ENCODE measurements at places on chromosomes 3 and 15.

DNA sequence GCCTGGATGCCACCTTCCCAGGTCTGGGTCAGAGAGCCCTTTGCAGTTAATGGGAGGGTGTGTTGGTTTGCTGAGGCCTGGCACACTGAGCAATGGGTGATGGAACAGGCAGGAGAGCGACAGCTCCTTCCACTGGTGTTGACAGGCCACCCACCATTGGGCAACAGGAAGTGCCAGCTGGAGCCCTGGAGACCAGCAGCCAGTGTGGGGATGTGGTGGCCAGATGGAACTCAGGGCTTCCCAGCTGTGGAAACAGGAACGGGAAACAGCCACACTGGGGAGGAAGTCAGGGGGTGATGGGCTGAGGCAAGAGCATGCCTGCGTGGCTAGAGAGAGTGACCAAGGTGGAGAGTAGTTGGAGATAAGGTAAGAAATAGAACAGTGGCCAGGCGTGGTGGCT, 9.3 kb downstream of the PSTPIP1 start:
- DNase-seq, result peak; percentile 79

DNA sequence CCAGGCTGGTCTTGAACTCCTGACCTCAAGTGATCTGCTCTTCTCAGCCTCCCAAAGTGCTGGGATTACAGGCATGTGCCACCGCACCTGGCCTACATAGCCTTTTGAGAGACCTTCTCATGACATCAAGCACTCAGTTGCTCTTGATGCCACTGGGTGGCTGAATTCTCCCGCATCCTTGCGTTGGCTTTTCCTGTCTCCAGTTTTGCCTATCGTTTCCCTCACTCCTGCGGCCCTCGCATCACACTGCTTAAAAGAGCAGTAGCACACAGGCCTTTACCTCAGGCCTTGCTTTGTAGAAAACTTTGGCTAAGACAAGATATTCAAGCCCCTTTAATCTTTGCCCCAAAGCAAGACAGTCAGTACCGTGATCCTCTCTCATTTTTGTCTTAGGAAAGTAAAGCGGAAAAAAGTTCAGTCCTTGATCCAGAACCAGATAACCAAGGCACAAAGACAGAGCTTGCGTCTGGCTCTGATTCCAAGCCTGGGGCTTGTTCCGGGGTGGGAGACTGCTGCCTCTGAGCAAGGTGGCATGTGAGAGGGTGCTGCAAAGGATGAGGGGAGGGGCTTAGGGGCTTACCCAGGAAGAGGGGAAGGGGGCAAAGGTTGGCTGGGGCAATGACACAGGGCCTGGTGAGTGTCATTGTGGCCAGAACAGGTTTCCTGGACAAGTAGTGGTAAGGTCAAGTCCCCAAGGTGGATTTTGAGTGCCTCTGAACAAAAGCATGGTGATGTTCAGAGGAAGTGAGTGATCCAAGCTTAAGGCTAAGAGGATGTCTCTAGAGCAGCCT, 175.0 kb upstream of the TLE3 start:
- no peak for DNase-seq

GRCh38 chr3:42476225-42477125, 26.0 kb upstream of the VIPR1 start:
- peak; percentile 27 for DNase-seq

DNA sequence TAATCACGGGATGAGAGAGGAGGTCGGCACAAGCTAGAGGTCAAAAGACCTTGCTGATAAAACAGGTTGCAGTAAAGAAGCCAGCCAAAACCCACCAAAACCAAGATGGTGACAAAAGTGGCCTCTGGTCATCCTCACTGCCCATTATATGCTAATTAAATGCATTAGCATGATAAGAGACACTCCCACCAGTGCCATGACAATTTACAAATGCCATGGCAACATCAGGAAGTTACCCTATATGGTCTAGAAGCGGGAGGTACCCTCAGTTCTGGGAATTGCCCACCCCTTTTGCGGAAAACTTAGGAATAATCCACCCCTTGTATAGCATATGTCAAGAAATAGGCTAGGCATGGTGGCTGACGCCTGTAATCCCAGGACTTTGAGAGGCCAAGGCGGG, 4.3 kb upstream of the ULK4 start:
- DNase-seq, result no peak

GRCh38 chr15:91867581-91868026, 14.1 kb downstream of the SLCO3A1 start:
- peak; percentile 37 for DNase-seq

DNA sequence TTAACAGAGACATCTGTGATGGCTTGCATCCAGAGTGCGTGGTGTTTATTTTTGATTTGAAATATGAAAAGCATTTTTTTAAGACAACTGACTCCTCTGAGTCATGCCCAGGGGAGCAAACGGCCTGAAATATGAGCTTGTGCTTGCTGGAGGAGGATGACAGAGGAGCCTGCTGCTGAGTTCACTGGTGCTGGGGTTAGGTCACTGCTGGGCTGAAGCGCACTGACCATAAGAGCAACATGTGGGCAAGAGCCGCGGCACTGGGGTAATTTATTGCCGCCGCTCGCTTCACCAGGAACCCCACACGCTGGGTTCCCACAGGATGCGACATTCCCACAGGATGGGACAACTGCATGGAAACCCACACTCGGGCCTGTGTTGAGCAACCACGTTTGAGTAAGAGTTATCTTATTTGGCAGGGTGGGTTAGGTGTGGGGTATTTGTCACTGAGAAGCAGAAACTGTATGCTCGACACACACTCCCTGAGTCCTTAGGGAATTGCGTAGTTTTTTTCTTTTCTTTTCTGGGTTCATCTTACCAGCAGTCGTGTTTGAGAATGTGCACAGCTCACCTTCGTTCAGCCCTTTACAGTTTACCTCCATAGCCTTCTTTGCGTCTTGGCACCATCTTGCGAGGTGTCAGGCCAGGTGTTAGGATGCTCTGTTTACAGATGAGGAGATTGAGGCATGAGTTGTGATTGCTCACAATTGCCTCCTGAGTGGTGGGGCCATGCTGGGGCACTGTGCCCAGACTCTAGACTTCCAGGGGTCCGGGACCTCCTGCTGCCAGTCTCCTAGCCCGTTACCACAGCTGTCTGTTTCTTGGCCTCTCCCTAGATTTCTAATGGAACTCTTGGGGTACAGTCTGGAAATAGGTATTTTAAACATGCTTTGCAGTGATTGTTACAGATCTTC, 60.4 kb downstream of the SMAD3 start:
- DNase-seq, result peak; percentile 77

DNA sequence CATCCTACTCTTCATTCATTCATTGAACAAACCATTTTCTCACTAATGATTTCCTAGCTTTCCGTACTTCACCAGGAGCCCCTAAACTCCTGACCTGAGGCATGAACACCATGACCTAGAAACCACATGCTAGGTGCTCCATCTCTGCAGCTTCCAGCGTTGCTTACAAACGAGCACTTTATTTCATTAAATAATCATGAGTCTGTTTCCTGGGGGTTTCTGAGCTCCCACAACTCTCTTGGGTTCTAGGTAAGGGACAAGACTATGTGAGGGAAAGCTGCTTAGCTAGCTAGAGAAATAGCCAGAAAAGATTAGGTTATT, 1.3 kb downstream of the MAP2K1 start:
- DNase-seq, result no peak

GRCh38 chr3:137766876-137767537, 2.9 kb downstream of the SOX14 start:
- DNase-seq, result peak; percentile 13

GRCh38 chr3:47836986-47837385, 34.0 kb downstream of the DHX30 start:
- no peak for DNase-seq

DNA sequence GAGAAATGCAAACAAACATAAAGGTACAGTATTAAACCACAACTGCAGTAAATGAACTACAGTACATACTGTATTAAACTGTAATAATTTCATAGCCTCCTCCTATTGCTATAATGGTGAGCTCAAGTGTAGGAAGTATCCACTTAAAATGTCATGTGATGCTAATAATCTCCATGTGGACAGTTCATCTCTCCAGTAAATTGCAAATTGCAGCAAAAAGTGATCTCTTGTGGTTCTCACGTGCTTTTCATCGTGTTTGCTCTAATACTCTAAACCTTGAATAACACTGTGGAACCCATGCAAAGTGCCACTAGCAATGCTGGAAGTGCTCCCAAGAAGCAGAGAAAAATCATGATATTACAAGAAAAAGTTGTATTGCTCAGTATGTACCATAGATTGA, 9.2 kb upstream of the FNDC3B start:
- DNase-seq, result no peak

GRCh38 chr3:126541628-126542339, 16.9 kb downstream of the C3orf22 start:
- no peak for DNase-seq

GRCh38 chr3:14397046-14397445, 5.4 kb upstream of the SLC6A6 start:
- no peak for DNase-seq

DNA sequence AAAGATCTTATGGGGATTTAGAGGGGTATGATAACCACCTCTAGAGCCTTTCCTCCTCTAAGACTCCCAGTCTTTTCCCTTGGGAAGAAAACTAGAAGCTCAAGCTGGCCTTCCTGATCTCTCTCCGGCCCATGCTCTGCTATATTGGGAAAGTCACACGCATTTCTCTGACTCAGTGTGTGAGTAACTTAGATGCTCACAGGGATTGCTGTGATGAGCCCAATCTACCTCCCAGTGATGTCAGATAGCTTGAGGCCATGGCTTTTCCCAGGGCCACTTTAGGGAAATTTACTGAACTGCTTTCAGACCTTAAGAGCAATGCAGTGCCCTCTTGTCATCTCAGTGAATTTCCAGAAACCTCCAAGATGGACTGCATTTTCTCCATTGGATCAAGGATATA, 8.6 kb upstream of the ST8SIA2 start:
- no peak for DNase-seq

- no peak for DNase-seq
Observed at GRCh38 chr3:120983841-120984240, 75.8 kb downstream of the STXBP5L start.

DNA sequence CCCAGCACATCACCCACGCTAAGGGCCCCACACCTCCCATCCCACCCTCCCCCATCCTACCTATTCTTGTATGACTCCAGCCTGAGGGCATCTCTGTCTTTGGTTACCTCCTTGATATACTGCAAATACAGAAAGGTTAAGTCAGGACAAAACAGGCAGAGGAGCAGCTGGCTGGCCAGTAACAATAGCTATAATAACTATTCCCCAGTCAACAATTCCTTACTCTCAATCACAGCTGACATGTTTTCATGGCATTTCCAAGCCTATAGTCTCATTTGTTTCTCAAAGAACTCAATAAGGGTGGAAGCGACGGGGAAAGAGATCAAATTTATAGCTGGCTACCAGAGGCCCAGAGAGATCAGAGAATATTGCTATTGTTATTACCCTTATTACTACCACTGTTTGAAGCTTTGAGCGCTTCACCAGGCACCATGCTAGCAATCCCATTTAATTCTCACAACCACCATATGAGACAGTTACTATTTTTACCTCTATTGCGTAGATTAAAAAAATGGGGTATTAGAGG, 93.0 kb upstream of the C2CD4B start:
- no peak for DNase-seq

DNA sequence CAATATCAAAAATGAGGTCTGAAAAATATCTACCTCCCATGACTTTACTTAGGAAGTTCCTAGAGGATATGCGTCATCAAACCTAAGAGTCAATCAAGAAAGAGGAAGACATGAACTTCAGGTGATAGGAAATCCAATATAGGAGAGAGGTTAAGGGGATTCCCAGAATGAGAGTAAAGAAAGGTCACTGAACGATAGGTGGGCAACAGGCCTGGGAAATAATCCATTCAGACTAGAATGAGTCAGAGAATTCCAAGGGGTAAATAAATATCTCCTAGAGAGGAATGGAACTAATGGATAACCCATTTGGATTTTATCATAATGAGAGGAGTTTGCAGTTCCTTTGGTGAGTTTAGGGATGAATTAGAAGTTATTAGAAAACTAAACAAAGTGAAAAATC, 131.1 kb upstream of the NUDT16 start:
- DNase-seq, result no peak

- DNase-seq, result no peak
Observed at GRCh38 chr3:129313665-129314385, 35.2 kb downstream of the HMCES start.

GRCh38 chr3:44076221-44076829, 165.4 kb upstream of the TOPAZ1 start:
- no peak for DNase-seq

- DNase-seq, result no peak
Observed at GRCh38 chr3:177378168-177378567, 180.9 kb upstream of the TBL1XR1 start.

DNA sequence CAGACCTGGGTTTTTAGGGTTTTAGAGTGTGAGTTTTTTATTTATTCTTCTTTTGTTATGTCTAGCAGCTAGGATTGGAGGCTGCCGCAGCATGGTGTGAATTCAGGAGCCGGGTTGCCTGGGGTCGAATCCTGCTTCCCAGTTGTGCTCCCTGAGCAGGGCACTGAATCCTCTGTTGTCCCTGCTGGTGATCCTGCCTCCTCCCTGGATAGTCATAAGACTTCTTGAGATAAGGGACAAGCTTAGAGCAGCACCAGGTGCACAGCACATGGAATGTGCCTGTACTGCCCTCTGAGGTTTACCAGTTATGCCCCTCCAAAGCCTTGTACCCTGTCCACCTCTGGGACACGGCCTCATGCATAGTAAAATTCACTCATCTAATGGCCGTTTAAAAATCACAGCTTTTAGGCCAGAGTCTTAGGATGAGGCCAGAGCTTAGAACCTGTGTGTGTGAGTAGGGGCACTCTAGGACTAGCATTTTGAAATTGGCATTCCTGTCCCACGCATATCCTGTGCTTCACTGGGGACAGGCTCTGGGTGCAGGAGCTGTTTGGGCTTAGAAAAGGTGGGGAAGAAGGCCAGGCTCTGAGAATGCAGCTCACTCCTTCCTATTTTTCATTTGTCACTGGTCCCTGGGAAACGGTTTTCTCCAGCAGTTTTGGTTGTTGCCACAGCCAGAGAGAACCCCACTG, 47.7 kb downstream of the CHCHD6 start:
- DNase-seq, result no peak

GRCh38 chr15:23384371-23384770, 29.8 kb downstream of the GOLGA8S start:
- no peak for DNase-seq

GRCh38 chr15:34280193-34280592, 55.4 kb downstream of the EMC4 start:
- DNase-seq, result no peak

- DNase-seq, result no peak
Observed at GRCh38 chr3:120661945-120662344, 20.1 kb downstream of the HGD start.

DNA sequence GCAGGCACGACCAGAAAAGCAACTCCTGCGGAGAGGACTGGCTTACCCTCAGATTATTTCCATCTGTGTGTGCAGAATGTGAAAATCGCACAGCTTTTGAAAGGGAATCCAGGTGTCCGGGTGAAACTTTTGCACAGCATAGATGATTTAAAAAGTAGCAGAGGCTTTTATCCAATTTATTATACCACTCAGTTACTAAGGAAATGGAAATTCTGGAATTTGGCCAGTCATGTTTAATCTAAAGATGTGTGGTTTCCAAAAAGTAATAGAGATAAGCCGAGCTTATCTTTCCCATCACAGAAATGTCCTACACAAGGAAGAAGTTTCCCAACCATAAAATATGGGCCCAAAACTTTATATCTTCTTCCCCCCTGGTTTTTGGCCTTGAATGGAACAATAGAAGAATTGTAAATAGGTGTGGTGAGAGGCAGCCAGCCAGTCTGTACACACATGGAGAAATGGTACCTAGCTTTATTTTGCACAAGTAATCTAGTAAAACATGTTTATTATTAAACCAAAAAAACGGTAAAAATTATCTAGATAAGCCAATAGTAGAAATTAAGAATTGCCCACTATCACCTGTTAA, 19.3 kb upstream of the SLC24A5 start:
- no peak for DNase-seq
